Left renal pelvis (tissue), 4 donors: ENCODE measurements at places on chromosomes 7 and 10.

- no peak for DNase-seq
Measured at GRCh38 chr10:48701139-48701901, 16.6 kb downstream of the WDFY4 start.

DNA sequence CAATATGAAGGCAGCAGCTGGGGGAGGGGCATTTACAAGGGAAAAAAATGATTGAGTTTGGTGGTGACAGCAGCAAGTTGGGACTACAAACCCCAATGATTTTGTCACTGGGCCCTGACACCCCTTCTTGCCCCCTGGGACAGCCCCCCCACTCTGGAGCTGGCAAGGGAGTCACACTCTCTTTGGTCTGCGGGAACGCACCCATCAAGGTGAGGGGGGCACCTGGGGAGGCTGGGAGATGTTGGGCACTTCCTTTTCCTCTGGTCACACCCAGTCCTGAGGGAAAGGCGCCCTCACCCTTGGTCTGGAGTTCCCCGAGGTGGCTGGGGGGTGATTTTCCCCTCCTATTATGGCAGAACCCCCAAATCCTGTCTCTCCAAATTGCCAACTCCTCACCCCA, 24.4 kb downstream of the EPHB4 start:
- no peak for DNase-seq

GRCh38 chr10:30749385-30749784, 119.8 kb upstream of the LYZL2 start:
- DNase-seq, result no peak

DNA sequence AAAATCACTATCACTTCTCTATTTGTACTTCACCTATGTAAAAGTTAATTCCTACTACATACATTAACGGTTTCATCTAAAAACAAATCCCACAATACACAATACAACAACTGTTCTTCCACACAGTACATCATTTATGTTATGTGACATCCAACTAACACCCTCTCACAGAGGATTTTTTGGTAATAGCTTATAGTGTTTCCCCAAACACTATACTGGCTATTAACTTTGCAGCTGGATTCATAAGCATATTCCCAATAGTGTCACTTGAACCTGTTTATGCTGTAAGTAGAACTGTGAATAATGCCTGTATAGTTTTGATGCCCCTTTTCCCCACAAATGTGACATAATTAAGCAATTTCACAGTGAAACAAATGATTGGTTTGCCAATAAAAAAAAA, 49.9 kb downstream of the POT1 start:
- DNase-seq, result no peak

DNA sequence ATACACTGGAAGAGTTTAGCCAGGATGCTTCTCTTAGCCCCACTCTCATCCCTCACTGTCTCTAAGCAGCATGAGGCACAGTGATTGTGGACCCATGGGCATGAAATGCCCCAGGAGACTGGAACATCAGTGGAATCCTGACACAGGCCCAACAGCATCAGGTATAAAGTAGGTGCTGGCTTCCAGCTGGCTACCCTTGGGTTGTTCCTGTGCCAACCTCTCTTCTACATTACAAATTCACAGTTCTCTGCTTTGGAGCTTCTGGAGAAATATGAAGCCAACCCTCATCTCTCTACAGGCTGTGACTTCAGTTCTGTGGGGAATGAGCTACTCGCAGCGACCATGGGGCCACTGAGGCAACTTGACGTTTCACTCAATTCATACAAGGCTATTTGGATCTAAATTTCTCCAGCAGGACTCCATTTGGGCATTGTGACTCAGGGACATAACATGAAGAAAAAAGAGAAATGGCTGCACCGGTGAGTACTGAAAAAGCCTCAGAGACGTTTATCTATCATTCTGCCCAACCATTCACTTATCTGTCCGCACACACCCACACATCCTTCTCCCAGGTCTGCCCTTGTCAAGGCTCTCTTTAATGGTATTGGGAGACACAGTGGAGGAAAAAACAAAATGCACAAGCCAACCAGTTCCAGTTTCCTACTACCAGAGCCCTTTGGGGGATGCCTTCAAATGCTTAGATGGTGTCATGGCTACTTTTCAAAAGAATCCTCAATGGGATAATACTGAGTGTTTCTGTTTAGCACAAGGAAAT, 35.4 kb upstream of the TM9SF3 start:
- no peak for DNase-seq

- no peak for DNase-seq
Measured at GRCh38 chr7:4207011-4207410, 475.1 kb upstream of the FOXK1 start.

DNA sequence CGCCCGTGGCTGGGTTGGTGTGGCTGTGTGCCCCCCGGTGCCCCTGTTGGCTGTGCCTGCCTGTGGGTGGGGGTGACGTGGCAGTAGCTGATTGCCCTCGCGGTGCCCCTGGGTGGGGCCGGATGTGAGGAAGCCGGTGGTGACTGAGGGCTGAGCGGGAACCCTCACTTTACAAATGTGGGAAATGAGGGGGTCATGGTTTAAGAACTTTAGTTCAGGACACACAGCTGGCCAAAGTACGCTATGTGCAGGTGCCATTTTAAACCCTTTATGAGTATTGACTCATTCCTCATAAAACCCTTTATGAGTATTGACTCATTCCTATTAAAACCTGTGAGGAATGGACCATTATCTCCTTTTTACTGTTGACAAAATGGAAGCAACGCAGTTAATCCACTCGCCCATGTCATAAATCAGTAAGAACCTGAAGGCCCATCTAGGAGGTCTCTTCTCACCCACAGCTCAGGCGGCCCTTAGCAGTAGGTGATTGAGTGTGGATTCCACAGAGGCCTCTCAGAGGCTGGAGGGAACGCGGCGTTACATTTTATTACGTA, 290.1 kb upstream of the COBL start:
- DNase-seq, result no peak

GRCh38 chr10:61329854-61330253, 123.3 kb downstream of the TMEM26 start:
- DNase-seq, result no peak

DNA sequence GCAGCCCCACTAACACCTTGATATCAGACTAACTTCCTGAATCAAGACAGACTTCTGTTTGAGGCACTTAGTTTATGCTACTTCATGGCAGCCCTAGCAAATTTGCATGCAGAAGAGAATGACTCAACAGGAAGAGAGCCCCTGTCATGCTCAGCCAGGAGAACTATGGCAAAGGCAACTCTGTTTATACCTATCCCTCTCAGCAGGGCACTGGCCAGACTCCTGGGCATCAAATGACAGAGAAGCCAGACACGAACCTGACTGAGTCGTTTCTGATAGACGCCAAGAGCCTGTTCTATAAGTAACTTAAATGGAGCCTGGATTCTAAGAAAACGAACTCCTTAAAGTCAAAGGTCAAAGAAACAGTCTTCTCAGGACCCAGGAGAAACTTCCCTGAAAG, 50.9 kb upstream of the UNC5B start:
- DNase-seq, result no peak

DNA sequence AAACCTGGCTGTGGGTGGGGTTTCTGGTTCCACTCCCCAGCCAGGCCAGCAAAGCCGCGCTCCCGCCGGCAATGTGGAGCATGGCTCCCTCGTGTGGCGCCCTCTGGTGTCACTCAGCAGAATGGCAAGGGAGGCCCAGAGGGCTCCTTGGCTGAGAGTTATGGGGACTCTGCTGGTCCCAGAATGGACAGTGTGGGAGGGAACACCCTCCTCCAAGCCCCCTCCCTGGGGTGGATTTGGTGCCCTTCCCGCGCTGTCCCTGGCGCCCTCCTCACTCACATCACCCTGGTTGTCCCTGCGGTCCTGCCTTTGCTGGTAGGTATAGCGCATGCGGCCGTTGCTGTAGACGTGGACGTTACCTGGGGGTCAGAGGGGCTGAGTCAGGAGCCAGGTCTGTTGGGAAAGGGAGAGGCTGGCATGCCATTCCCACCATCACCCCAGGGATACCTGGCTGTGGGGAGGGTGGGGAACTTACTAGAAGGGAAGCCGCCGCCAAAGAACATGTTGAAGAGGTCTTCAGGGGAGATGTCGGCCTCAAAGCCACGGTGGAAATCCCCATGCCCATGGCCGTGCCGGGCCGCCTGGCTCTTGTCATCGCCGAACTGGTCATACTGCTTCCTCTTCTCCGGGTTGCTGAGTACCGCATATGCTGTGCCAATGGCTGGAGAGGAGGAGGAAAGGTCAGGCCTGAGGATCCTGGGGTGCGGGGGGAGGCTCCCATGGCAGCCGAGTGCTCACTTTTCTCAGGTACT, 14.0 kb downstream of the DNAJB12 start:
- no peak for DNase-seq

DNA sequence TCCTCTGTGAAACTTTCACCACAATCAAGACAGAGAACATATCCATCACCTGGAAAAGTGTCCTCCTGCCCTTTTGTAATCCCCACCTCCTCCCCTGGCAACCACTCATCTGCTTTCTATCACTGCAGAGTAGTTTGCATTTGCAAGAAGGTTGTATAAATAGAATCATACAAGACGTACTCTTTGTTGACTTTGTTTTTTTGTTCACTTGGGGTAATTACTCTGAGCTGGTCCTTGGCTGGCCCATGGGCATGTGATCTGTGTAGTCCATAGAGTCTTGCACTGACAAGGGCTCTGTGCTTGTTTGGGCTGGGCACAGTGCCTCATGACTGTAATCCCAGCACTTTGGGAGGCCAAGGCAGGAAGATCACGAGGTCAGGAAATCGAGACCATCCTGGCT, 7.8 kb upstream of the HACD1 start:
- DNase-seq, result no peak

GRCh38 chr10:22736134-22736533, 21.8 kb upstream of the PIP4K2A start:
- DNase-seq, result no peak

DNA sequence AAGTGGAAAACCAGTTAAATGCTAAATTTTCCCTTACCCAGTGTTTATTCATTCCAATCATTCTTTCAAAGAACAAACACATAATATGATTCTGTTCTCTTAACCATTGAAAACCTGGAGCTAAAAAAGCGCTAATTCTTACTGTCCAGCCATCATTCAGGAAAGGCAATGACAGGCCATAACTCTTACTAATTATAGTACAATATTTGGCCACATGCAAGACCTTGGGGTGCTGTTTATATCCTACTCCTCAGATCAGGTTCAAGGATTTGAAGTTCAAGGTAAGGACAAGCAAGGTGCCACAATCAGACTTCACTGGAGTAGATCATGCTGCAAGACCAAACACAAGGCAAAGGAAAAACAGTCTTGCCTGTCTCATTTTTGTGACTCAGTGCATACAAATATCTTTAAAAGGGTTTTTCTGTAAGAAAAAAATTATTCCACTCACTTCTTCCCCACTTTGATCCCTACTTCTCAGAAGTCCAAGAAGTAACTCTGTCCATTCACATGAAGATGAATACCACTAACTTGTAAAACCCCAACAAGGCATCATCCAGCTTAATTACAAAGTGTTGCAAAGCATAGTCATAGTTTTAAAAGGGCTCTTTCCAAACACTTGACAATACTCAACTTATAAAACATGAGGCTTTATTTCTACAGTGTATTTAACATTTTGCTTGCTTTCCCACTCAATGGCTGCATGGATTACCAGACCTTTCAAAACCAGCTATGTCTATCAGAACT, 153.0 kb downstream of the DOCK4 start:
- no peak for DNase-seq

- no peak for DNase-seq
Measured at GRCh38 chr7:35988818-35989217, 164.2 kb upstream of the EEPD1 start.

GRCh38 chr10:94316560-94316959, 46.2 kb downstream of the NOC3L start:
- DNase-seq, result no peak

GRCh38 chr7:24034251-24034650, 249.7 kb upstream of the NPY start:
- no peak for DNase-seq

DNA sequence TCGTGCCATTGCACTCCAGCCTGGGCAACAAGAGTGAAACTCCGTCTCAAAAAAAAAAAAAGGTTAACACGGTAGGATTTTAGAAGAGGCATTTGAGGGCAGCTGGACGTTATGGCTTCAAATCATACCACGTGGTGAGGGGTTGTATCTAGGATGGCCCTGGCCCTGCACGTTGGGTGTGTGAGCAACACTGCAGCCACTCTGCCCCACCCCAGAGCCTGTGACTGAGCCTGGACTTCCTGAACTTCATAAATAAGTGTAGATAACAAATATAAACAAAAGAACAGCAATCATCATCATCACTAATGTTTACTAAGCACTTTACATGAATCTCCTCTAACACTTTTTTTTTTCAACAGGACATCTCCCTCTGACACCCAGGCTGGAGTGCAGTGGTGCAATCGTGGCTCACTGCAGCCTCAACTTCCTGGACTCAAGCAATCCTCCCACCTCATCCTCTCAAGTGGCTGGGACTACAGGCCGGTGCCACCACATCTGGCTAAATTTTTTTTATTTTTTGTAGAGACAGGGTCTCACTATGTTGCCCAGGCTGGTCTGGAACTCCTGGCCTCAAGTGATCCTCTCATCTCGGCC, 169.5 kb upstream of the FRMD4A start:
- no peak for DNase-seq

DNA sequence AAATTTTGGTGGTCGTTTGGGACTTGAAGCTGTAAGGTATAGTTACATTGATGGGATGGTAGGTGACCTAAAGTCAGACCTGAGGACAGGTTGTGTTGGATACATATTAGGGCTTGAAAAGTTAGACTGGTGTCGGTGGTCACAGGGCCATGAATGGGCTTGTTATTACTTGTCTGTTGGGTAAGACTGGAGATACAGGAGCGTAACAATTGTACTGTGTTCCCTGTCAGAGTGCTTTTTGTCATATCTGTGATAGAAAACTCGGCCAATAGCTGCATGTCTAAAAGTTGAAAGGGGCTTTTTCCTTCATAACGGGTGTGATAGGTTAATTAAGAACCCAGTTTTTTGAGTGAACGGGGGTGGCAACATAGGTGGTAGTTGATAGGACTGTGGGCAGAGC, 13.5 kb upstream of the CHST3 start:
- no peak for DNase-seq
